ENCODE measurements at places on chromosomes 5 and 9.

DNA sequence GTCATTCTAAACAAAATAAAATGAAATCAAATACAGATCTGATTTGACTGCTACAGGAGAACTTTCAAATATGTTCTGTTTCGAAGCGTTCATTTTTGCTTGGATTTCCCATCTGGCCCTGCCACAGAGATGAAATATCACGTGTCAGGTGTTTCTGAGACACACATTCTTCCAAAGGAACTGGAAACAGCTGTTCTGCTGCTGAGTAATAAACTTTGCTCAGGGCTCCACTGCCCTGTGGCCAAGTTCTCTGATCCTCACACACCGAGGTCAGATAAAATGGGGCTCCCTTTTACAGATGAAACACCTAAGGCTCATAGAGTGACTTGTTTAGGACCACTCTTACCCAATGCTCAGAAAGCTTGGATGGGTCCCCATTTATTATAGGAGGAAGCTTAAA lies 42.5 kb downstream of the FRMPD1 start:
- no peak for DNase-seq

DNA sequence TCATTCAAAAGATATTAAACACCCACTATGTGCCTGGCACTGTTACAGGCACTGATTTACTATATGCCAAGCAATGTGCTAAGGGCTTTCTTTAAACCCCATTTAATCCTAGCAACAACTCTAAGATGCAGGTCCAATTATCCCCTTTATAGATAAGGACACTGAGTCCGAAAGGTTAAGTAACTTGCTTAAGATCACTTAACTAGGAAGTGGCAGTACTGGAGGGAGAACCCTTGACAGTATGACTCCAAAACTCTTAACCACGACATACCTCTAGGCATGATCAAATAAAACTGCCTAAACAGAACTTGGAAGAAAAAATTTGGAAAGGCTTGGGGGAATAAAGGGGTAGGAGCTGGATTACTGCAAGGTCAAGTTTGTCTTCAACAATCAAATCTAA lies 1.7 kb downstream of the RAB14 start:
- DNase-seq = no peak

- no peak for DNase-seq
Observed at GRCh38 chr5:63011158-63011557, 432.5 kb downstream of the LRRC70 start.

DNA sequence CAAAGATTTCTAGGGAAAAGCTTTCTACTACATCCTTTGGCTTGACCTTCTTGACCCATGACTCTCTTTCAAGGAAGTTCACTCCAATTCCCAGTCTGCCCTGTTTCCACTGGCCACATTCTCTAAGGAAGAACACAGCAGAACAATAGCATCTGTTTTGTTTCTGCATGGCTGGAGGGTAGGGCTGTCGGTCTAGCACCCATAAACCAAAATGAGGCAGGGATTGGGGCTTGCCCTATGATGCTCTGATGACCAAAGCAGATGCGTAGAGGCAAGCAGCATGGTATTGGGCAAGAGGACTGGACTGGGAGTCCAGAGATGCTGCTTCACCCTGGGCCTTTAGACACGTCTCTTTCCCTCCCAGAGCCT lies 24.1 kb downstream of the GOLGA2 start:
- DNase-seq = no peak

DNA sequence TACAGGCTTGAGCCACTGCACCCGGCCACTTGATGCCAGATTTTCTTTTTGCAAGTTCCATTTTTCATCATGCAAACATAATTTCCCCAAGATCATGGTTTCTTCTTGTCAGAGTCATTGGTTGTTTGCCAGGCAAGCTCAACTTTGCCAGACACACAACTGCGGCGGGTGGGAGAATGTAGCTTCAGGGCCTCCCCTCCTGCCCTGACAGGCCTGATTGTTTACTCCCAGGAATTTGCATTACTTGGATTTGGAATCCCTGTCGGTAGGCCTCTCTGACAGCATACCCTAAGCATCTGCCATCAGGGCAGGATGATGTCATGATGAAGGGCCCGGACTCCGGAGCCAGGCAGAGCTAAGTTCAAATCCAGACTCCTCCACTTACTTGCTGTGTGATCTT lies 15.1 kb downstream of the RPS14 start:
- DNase-seq = no peak

DNA sequence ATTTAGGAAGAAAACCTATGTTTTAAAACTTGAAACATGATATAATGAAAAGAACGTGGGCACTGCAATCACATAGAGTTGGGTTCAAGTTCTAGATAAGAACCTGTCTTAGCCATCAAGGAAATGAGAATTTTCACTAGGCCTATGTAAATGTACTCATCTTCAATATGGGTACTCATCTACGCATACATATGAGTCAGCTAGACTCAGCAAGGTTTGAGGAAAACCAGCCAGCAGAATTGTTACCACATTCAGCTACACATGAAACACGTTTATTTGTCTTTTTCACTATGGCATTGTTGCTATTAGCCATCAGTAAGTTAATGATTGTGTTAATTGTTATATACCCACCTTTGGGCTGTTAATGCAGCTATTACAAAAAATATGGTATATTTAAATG lies 146.3 kb downstream of the CHSY3 start:
- DNase-seq = no peak

DNA sequence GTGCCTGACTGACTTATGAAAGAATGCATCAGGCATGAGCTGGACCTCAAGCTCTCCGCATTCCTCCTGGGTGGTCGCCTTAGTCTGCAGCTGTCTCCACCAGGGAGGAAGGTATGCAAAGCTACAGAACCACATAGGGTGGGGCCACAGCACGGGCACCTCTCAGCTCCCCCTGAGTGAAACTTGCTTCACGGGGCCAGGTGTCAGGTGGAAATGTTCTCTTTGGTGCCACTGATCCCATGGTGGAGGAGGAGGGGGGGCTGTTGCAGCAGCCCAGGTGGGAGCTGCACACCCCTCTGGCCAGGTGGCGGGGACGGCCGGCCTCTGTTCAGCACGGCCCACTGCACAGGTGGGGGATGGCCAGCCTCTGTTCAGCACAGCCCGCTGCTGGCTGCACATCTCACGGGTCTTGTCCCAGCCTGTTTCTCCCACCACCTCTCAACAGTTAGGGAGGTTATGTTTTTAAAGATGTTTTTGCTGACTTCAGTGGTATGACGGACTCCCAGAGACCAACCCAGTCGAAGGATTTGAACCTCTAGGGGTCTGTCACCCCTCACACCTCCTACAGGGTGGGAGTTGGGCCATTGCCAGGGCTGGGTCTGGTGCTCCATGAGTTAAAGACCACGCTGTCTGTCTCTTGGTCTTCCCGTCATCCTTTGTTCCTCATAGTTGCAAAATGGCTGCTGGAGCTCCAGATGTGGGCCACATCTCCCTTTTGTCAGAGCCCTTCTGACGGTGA lies 34.3 kb downstream of the MRPL36 start:
- no peak for DNase-seq

- DNase-seq = peak; percentile 69
Observed at GRCh38 chr9:131393622-131394463, at the start of gene PRRC2B. Gene PRRC2B (plus strand): TSS chr9:131394086. CDS start chr9:131430145, 36,059 bp downstream.

DNA sequence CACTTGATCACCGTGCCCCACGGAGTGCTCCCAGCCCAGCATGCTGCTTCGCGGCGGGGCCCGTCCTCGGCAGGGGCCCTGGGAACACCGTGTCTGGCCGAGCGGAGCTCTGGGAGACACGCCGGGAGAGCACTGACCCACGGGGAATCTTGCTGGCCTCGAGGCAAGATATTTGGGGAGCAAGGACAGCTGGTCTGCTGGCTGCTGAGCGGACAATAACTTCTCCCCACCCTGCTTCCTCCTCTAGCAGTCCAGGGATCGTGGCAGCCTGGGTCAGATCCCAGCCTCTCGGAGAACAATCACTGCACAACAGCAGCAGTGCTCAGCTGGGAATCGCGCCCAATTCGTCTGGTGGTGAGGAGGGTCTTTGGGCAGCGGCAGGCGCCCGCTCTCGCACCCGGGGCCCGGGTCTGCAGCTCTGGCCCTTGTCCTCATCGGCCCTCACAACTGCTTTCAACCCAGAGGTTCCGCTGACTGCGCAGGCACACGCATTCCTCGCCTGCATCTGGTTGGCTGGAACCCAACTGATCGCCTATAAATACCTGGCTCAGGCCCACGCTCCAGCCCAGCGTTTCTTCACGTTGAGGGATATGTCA lies 43.4 kb downstream of the DBH start:
- DNase-seq = no peak

GRCh38 chr5:132430746-132431145 lies 59.8 kb downstream of the IRF1 start:
- no peak for DNase-seq

DNA sequence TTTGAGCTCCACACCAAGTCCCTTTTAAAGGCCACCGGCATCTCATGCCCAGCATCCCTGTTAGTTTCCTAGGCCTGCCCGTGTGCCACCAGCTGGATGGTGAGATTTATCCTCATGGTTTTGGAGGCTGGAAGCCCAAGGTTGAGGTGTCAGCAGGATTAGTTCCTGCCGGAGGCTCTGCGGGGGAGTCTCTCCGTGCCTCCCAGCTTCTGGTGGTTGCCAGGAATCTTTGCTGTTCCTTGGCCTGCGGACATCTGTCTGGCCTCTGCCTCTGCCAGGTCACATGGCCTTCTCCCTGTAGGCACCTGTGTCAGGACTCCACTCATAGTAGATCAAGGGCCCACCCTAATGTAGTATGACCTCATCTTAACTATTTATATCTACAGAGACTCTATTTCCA lies 45.4 kb downstream of the JADE2 start:
- DNase-seq = no peak

GRCh38 chr5:116437922-116438578 lies 136.6 kb downstream of the SEMA6A start:
- no peak for DNase-seq

DNA sequence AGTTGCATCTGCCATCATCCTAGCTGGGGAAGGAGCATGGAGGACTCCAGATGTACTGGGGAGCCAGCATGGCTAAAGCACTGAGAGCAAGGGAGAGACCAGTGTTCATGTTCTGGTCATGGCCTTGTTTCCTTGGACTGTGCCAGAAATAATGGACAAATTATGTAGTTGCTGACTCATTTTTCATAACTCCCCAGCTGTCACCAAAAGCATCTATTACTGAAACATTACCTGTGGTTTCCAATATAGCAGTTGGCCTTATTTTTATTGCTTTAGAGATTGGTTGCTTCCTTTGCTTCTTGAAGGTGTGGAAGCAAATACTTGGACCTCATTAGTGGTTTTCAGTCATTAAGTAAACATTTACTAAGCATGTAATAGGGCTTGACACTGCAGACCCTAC lies 11.3 kb downstream of the RALGPS1 start:
- no peak for DNase-seq

GRCh38 chr9:17251100-17251499 lies 116.3 kb downstream of the CNTLN start:
- DNase-seq = no peak

DNA sequence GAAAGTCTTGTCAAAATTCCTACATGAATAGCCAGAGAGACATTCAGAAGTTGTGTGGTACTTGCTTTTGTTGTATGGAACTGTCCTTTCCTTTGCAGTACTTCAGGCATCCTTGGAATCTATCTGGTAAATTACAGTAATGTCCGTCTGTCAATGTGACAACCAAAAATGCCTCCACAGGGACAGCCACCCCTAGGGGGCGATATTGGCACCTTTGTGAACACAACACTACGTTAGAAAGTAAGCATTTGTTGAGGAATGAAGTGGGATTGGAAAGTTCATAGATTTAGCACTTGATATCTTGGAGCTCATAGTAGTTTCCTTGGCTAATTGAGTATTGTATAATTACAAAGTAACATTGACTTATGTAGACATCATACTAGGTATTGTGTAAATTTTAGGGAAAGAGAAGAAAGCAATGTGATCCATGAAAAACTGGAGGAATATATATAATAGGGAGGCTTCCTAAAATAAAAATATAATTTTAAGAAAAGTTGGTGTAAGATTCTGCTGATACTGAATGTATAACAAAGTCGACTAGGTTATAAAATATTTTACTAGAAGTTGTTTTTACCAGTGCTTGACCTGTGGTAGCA lies 32.7 kb downstream of the TMEFF1 start:
- peak; percentile 14 for DNase-seq

DNA sequence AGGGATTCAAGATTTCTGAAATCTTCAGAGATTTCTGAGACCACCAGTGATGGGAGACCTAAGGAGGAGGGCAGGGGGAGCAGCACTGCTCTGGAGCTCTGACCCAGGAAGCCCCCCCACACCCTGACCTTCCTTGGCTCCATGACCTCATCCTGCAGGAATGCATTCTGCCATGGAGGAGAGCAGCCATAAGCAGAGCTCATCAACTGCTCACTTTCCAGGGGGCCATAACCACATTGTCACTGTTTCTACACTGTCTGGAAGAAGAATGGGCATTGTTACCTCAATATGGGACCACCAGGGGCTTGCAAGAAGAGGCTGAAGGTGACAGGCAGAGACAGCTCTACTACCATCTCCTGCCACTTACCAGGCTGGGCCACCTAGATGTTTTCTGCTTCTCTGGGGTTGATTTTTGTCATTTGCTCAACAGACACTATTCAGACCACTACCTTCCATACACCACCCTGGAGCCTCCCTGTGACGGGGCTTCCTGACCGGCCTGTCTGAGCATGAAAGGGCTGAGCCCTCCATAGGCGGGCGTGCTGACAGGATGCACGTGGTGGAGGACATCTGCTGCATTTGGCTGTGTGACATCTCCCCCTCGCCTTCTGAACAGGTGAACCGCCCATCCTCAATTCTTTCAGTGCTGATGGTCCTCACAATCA lies 2.3 kb upstream of the TSC1 start:
- no peak for DNase-seq

- no peak for DNase-seq
Observed at GRCh38 chr5:109900461-109900860, 210.7 kb downstream of the MAN2A1 start.

- DNase-seq = no peak
Observed at GRCh38 chr5:56298336-56299090, 65.4 kb upstream of the ANKRD55 start.

- no peak for DNase-seq
Observed at GRCh38 chr5:131821221-131821620, 24.4 kb upstream of the FNIP1 start.

DNA sequence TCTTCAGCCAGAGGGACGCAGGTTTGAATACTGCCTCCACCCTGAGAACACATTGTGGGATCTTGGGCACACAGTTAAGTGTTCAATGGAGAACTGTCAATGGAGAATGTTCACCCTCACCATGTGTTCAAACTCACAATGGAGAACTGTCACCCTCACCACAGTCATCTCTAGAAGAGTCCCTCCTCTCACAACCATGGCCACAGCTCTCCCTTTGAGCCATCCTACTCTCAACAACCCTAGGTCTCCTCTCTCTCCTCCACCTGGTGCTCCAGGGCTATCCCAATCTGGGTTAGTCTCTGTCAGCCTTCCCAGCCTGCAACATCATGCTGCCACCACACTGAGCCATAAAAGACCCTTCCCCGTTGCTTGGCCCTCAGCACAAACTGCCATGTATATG lies 36.3 kb upstream of the HAND1 start:
- no peak for DNase-seq

DNA sequence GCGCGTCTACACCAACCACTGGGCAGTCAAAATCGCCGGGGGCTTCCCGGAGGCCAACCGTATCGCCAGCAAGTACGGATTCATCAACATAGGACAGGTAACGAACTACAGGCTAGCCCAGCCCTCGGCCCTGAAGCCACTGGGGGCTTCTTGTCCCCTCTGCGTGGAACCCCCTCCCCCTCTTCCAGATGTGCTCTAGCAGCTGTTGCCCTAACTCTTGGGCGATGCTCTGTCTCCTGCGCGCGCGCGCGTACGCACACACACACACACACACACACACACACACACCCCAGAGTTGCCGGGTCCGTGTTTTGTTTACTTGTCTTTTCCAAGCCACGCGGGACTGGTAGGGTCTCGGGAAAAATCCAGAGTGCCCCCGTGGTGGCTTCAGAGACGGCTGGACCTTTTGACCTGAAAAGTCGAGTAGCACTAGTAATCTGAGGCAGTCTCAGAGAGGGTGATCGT lies 836 bp downstream of the PCSK5 start:
- peak; percentile 10 for DNase-seq

GRCh38 chr9:93270976-93271375 lies 87.0 kb downstream of the WNK2 start:
- DNase-seq = no peak

All from stimulated activated CD8-positive, alpha-beta memory T cell treated with anti-CD3 and anti-CD28 coated beads, Interleukin-15, amount 100 ng/mL, for 4 hours (primary cell).